ENCODE measurements at places on chromosomes 13 and 19. TPM values are rescaled to one million over a fixed set of nuclear protein-coding genes. Genes with fewer than 3 reads are reported as not detected.

Gene OR7A5
- polyA plus RNA-seq: not detected

Gene DNMT1
- polyA plus RNA-seq: 162 TPM

- no peak for DNase-seq
- H3K36me3 ChIP-seq: no peaks in the 10 kb centered on the region
- no peak overlapping the region for H3K4me3 ChIP-seq
- peaks cover 7% of the 10 kb centered on the region for H3K4me1 ChIP-seq
- peaks cover 3% of the 10 kb centered on the region for H3K27me3 ChIP-seq
These were observed 1.2 kb downstream of the C2CD4C start for GRCh38 chr19:407511-408440.

DNA sequence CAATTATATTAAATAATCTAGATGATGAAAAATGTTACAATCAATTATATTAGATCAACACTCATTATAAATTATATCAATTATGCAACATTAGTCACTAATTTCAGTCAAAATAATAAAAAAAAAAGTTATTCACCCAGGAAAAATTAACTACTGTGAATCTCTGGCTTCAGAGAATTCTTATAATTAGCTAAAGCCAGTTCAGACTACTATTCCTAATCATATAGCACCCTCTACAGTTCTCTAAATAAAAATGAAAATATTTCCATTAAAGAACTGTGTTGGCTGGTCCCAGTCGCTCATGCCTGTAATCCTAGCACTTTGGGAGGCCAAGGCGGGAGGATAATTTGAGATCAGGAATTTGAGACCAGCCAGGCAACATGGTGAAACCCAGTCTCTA, 33.0 kb downstream of the XPO4 start:
- no peaks in the 10 kb centered on the region for H3K36me3 ChIP-seq
- H3K4me3 ChIP-seq: no peak overlapping the region
- no peak overlapping the region for H3K27ac ChIP-seq
- no peak for DNase-seq

GRCh38 chr13:67771106-67771505, 541.0 kb upstream of the PCDH9 start:
- H3K27ac ChIP-seq: no peak overlapping the region
- no peaks in the 10 kb centered on the region for H3K36me3 ChIP-seq
- no peak overlapping the region for H3K4me3 ChIP-seq
- no peak for DNase-seq

DNA sequence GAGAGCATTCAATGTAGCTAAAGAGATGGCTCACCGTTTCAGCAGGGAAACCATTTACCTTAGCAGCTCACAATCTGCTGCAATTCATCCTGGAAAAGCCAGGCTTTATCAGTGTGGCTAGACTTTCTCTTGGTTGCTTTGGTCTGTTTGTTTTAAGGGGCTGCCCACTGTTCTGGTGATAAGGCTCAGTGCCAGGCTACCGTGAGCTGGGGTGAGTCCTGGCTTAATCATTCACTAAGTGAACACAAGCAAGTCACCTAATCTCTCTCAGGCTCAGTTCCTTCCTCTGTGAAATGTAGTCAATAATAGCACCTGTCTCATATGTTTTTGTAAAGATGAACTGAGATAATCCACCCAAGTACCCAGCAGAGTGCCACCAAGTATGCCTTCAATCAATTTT, 229.0 kb downstream of the TEX29 start:
- peaks cover 11% of the 10 kb centered on the region for H3K4me1 ChIP-seq
- no peaks in the 10 kb centered on the region for H3K27me3 ChIP-seq
- no peak overlapping the region for H3K27ac ChIP-seq
- no peak overlapping the region for H3K4me3 ChIP-seq
- no peaks in the 10 kb centered on the region for H3K36me3 ChIP-seq

- DNase-seq: no peak
- H3K27ac ChIP-seq: no peak overlapping the region
- no peaks in the 10 kb centered on the region for H3K36me3 ChIP-seq
- peaks cover 13% of the 10 kb centered on the region for H3K27me3 ChIP-seq
These were observed 107.2 kb downstream of the CACNA1A start for GRCh38 chr19:13398780-13399726.

Measured in immature natural killer cell (primary cell).